ENCODE measurements at places on chromosomes 6 and 20.
A peak's percentile ranks its signal among the peaks of the same experiment; 100 is the strongest.

- peak; percentile 44 for DNase-seq
Measured at GRCh38 chr6:26284537-26285142, 80.4 kb upstream of the BTN3A2 start.

DNA sequence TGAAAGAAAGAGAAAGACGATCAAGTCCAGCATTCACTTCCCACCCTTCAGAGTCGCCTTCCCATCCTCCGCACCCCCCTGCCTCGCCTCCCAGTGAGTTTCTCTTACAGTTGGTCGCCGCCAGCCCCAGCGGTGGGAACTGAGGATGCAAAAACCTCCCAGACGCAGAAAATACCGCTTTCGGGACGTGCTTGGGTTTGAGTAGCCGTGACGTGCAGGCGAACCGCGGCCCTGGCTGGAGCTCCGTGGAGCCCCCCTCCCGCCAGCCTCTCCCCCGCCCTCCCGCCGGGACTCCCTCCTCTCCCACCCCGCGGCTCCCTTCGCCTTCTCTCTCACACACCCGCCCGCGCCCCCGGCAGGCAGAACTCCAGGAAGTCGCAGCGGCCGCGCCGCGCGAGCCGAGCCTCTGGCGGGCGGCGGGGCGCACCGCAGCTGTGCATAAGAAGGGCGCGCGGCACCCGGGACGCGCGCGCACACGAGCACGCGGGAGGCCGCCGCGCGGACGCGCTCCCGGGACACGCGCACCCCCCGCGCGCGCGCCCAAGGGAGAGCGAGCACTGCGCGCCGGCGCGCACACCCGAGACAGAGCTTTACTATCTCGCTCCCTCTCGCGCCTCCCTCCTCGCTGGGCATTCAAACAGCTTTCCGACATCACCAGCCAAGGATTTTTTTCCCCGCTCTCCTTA, at the start of gene ADGRB3:
Gene ADGRB3 (plus strand): TSS at position 557 of the 686 bp plus-strand sequence. CDS start 3,394 bp downstream, outside the sequence.
- peak; percentile 73 for DNase-seq

GRCh38 chr6:125748406-125749172, 843 bp upstream of the HEY2 start:
- peak; percentile 15 for DNase-seq

GRCh38 chr6:116439522-116440051, 21.6 kb upstream of the CALHM6 start:
- DNase-seq = peak; percentile 18

DNA sequence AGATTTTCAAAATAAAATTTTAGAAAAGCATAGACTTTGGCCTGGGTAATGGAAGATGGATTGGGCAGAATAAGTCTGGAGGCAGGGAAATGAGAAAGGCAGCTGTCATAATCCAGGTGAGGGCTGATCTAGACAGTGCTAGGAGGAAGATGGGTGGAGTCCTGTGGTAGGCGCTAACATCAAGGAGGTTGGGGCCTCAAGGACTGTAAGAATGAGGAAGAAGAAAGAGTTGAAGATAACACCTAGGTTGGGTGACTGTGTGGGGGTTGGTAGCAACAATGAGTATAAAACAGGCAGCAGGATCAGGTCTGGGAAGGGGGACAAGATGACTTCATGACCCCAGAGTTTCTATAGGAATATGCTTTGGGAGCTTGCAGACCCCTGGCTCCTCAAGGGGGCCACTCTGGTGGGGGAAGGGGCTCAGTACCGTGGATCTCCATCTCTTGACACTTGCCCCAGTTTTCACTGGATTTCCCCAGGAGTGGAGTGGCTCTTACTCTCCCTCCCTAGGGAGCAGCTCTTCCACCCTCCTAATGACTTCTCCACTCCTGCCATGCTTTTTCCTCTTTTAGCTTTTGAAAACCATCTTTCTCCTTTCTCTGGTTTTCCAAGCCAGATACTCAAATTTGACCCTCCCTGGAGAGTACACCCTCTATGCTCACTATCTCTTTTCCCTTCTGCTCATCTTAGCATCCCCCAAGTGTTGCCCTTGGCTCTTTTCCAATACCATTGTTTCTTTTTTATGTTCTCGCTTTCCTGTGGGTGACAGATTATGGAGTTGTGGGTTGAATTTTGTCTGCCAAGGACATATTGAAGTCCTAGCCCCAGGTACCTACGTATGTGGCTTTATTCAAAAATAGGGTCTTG, 14.8 kb downstream of the TRIM31 start:
- no peak for DNase-seq
